ENCODE measurements at places on chromosomes 1 and 21.

GRCh38 chr1:216437603-216438002 lies 14.4 kb upstream of the USH2A start:
- no peak for DNase-seq

- DNase-seq: no peak
Observed at GRCh38 chr1:145963265-145964019, 933 bp downstream of the ANKRD34A start.

DNA sequence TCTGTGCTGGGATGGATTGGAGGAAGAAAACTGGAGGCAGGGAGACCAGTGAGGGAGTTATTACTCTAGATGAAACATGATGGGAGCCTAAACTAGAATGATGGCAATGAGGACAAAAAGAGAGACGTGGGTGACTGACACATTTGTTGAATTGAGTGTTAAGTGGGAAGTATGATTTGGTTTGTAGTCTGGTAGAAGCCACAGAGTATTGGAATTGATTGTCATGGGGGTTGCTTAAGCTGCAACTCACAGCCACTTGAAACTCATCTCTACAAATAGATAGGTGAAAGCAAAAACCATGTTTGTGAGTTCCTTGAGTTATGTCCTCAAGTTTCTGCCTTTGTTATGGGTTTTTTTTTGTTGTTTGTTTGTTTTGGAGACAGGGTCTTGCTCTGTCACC lies 28.4 kb downstream of the FABP3 start:
- no peak for DNase-seq

DNA sequence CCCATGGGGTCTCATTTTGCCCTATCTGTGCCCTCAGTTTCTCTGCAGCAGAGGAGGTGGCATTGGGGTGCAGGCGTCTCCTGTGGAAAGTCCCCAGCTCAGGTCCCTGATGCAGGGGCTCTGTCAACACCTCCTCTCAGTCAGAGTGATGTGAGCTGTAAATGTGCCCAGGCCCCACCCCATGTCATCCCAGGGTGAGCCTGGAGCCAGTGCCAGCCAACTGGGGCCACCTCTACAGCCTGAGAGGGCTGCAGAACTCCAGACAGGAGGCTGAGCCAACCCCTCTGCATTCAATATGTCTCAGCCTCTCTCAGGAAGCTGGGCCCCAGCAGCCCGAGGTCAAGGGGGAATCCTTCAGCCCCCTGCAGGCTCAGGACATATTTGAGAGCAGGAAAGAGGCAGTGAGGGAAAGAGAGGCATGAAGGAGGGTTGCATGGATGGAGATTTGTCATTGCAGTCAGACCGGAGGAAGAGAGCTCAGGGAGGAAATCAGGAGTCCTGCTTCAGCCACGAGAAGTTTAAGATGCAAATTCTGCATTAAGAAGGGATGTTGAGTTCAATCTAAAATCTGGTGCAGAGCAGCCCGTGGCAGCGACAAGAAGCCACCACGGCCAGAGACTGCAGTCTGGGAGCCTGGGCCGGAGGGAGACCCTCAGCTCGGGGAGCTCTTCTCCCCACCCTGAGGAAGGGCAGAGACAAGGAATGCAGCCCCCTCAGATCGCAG lies 288.2 kb upstream of the VAMP3 start:
- DNase-seq: no peak

DNA sequence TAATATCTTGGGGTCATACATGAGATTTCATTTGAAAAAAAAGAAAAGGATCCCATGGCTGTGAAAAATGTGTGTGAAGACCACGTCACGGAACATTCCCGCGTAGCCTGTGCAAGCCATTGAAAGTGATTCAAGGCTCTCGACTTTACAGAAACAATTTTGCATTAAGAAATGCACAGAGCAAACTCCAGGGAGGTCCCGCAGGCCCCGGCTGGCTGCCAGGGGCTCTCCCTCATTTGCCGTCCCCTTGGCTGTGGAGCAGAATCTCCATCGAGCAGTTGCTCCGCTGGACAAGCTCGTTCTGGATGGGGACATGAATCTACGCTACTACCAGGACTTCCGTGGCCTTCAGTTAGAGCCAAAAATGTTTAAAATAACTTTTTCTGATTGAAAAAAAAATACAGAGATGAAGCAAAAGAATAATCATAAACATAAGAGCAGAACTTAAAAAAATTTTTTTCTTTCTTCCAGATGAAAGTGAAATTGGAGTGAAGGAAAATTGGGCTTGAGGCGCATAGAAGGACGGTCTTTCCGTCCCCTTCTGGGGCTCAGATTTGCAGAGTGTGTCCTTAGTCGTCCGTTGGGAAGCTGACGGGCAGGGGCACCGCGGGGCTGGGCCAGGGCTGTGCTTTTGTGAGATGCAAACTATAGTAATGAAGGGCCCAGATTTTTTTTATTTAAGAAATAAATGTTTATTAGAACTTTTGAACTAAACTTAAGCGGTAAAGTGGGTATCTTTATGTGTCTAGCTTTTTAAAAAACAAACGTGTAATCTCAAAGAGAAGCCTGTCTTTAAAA lies 68.1 kb upstream of the ARHGEF16 start:
- no peak for DNase-seq

GRCh38 chr1:92037400-92037799 lies 7.6 kb downstream of the EPHX4 start:
- DNase-seq: no peak
